Activated CD4-positive, alpha-beta T cell treated with anti-CD3 and anti-CD28 coated beads for 36 hours (primary cell): ENCODE measurements at places on chromosomes 5 and 9.

DNA sequence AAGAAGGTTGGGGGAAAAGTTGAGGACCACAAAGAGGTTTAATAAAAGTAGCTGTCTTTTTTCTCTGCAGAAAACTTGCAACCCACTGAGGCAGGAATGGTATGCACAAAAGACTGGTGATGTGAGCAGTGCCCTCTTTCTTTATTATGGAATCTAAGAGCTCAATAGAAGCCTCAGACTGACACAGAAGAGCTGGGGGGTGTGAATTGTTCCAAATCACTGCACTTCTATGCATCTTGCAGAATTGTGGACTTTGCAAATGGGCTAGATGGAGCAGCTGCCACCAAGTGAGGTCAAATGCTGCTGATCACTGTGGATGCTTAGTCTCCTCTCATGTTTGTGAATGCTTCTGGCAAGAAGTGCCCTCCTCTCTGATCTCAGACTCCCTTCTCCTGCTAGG, 227.1 kb downstream of the ZSWIM6 start:
- no peak for DNase-seq

DNA sequence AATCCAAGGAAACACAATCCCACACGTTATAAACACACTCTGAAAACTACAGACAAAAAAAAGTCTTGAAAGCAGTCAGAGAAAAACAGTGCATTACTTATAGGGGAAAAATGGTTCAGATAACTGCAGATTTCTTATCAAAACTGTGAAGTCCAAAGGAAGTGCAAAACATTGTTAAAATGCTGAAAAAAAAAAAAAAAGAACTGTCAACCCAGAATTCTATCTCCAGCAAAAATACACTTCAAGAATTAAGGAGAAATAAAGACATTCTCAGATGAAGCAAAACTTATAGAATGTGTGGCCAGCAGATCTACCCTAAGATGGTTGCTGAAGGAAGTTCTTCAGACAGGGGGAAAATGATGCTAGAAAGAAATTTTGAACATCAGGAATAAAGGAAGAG, 40.4 kb downstream of the ADAMTS2 start:
- DNase-seq = no peak

GRCh38 chr5:110769000-110769681, 30.3 kb downstream of the SLC25A46 start:
- DNase-seq = no peak

DNA sequence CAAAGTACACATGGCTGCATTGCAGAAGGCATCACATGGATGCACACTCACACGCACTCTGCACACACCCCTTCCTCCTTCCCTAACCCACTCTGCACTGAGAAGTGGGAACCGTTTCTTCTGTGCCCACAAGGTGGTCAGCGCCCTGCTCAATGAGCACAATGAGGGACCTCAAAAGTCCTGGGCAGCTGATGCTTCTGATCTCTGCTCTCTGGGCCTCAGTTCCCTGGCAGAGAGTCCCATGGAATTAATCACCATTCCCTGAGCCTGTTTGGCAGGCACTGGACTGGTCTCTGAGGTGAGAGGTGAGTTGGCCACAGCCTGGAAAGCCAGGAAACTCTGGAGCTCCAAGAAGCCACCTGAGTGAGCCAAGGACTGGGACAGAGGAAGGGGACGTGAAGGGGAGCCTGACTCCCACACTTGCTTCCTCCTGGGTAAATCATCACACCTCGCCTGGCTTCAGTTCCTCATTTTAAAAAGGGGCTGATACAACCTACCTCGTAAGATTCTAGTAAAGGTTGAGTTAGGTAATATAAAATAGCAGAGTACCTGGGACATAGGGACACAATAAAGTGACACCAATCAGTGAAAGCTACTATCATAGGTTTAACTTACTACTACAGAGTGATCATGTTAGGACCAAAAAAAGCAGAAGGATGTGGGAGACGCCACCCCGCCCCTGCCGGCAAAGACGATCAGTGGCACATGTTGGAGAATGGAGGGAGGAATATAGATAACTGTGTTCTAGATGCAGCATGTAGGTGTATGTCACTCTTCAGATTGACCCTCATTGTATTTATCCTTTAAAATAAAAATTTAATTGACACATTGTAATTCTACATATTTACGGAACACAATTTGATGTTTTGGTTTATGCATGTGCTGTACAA, 21.1 kb upstream of the IGFBPL1 start:
- DNase-seq = no peak

GRCh38 chr5:62954578-62954977, 376.0 kb downstream of the LRRC70 start:
- no peak for DNase-seq

DNA sequence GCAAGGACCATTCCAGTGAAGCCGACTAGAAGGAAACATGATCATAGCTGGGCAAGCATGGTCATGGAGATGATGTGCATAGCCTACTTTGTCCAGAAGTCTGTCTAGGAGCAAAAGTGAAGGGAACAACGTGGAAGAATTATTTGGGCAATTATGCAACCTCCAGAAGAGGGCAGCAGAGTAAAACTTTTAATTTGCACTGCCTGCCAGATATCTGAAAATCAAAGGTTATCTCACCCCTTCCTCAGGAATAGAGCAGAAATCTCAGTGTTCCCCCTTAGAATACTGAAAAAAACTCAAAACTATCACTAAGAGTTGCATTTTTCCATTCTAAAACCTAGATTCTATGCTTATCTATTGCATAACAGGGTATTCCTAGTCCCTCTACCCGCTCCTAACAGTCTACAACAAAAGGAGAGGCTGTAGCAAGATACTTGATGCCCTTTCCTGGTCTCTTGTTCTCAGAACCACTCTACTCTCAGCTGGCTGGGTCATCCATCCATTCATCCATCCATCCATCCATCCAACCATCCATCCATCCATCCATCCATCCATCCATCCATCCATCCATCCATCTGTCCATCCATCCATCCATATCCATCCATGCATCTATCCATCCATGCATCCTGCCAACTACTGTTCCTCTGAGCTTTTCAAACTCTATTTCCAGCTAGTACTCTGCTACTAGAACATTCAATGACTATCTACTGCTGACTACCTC, 8.4 kb upstream of the SETD9 start:
- peak; percentile 36 for DNase-seq

DNA sequence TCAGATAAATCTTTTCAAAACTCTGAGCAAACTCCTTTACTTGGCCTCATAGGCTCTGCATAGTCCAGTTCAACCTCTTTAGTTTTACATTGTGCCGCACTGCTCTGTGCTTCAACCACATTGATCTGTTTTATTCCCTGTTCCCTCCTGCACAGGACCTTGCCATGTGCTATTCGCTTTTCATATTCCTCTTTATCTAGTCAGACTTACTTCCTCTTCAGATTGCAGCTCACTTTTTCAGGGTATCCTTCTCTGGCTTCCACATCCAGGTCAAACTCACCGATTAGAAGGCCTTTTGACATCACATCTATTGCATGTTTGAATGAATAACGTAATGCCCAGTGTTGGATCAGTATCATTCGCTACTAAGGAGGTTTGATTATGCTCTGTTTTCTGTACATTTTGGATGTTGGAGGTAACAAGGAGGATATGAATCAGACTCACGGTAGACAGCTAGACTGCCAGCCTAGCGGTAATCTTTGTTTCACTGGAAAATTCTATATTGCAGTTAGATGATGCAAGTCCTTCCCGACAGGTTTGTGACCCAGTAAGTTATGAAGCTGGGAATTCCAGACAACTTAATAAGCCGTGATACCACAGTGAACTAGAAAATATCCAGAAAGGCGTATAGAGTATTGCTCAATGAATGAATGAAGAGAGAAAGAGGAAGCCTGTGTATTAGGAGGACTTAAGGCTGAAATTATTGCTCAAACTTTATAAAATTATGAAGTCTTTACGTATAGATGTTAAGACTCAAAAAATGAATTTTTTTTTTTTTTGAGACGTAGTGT, 65.7 kb downstream of the IQGAP2 start:
- DNase-seq = no peak

GRCh38 chr5:132495667-132496190, 5.2 kb upstream of the IRF1 start:
- peak; percentile 92 for DNase-seq

DNA sequence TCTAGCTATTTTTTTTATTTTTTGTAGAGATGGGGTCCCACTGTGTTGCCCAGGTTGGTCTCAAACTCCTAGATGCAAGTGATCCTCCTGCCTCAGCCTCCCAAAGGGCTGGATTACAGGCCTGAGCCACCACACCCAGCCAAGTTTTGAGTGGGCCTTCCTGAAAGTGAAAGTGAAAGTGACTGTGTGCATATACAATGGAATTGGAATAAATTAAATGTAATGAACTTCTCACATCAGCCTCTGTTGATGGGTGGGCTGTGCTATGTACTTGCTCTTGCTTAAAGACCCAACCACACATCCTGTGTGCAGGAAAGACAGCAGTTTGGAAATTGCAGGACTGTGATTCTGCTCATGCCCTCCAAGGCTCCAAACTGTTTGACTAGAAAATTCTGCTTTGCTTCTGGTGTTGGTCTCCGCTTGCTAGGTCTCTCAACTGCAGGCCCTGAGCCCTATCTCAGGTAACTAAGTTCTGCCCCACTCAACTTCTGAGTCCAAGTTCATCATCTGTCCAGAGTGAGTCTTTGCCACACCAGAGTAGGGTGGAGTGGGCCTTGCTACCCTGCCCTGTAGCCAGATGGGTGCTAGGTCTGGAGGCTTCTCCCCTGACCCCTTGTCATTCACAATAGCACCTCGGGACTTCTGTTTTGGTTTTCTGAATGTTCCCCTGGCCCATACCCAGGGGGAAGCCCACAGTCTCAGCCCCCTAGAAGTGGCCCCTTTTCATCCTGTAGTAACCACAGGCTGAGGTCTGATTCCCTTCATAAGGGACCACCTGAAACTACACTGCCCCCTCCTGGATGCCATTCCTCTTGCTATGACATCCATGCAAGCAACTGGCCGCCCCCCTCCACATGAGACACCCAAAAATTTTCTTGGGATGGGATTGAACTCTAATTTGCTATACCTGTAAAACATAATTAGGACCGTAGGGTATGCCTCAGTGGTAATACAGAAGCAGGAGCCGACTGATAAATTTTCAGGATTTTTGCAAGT, 36.5 kb upstream of the RAD23B start:
- DNase-seq = peak; percentile 27

DNA sequence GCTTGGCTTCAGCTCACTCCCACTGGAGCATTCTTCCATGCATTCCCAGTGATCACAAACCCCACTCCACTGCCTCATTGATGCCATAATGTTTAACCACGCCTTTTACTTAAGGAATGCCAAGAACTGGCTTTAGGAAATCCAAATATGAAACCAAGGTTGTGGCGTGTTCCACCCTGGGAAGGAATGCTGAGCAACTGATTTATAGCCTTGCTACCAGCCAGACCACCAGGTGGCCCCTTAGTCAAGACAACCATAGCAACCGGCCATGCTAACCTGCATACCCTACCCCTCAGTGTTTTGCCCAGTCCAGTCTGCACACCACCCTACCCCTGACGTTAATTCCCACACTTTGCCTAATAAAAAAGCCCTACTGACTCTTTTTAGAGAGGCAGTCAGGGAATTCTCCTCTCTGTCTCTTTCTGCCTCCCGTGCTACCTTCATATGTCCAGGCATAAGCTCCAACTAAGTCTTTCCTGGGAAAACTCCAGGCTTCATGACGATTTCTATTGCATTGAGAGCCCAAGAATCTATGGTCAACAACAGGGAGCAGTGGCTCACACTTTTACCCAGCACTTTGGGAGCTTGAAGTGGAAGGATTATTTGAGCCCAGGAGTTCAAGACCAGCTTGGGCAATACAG, 27.0 kb upstream of the PRRC2B start:
- DNase-seq = no peak

- DNase-seq = no peak
Measured at GRCh38 chr9:19656704-19657103, 132.1 kb downstream of the SLC24A2 start.

DNA sequence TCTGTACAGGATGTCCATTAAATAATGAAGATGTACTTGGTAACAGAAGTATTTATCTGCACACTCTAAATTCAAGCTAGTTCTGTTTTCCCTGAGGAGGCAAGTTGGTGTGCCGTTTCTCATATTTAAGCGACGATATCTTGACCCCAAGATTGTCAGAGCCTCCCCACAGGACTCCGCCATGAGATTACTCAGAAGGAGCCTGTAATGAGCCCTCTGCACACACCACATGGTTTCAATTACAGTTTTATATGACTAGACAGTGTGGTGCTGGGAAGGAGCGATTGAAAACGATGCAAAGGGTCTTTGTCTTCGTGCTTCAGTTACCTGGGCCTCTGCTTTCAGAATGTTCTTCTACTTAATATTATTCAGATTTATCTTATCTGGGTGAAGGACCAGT, 840.4 kb upstream of the WWC1 start:
- DNase-seq = no peak

GRCh38 chr9:121388140-121388905, 18.3 kb upstream of the STOM start:
- no peak for DNase-seq

DNA sequence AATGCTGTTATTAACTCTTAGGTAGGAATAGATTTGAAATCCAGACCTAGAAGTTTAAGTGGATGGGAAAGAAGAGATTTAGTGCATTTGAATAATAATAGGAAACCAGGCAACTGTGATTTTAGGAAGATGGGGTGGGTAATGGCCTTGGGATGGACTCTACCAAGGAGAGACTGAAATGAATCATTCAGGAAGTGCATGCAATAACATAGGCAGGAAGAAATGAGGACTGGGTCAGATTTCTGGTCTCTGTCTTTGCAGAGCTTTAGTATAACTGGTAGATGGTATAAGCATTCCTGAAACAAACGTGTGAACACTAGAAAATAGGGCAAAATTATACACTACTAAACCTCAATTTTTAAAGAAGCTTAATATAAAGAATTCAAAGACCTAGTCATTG, 274.4 kb upstream of the CLINT1 start:
- DNase-seq = no peak

DNA sequence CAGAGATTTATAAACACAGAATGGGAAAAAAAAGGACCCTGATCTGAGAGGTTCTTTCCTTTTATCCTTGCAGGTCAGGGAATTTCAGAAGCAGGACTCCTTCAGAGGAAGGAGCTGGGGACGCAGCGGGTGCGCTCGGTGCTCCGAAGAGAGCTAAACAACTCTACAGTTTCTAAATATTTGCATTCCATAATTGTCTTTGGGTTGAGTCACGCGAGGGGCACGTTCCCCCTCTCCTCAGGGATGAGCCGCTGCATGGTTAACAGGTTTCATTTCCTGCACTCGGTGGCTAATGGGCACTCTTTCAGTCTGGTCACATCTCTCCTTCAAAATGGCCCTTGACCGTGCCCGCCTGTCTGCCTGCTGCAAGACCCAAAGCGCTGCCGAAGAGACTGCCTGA, 165.0 kb upstream of the HMHB1 start:
- DNase-seq = no peak

GRCh38 chr9:134619448-134619982, 22.1 kb upstream of the COL5A1 start:
- no peak for DNase-seq

DNA sequence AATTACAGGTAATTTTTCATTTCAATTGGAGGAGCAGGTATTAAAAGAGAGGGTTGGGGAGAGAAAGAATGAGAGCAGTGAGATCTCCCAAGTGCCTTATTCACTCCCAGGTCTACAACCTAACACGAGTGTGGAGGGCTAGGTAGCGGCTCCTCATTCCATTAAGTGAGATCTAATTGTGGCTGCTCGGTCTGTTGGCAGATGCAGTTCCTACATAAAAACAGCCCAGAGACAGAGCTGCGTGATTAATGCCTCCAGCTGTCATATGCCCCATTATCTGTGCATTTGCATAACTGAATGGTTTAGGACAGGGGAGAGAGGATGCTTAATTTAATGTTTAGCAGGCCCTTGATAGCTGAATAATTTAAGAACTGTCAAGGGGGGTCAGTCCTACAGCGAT, 100.5 kb downstream of the PSAT1 start:
- DNase-seq = no peak
